ENCODE measurements at places on chromosomes 11 and 22.

- no peak for DNase-seq
These were observed 764.8 kb upstream of the LUZP2 start for GRCh38 chr11:23732026-23732425.

DNA sequence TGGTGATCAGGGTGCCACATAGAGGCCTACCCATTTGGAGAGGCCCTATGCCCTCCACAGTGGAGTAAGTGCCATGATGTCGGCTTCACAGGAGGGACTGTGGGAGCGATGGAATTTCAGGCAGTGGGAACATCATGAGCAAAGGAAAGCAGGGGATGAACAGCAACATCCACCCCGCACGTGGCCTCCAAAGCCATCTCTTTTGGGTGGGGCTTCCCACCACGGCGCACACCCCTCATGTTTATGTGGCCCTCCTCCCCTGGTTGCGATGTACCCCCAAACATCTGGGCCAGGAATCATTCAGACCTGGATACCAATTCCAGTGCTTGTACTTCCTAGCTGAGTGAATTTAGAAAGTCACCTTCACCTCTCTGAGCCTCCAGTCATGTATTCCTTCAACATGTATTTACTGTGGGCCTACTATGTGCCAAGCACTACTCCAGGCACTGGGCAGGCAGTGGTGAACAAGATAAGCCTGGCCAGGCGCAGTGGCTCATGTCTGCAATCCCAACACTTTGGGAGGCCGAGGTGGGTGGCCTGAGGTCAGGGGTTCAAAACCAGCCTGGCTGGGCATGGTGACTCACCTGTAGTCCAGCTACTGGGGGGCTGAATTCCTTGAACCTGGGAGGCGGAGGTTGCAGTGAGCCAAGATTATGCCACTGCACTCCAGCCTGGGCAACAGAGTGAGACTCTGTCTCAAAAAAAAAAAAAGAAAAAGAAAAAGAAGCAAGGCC, 1.8 kb upstream of the MAFF start:
- no peak for DNase-seq

DNA sequence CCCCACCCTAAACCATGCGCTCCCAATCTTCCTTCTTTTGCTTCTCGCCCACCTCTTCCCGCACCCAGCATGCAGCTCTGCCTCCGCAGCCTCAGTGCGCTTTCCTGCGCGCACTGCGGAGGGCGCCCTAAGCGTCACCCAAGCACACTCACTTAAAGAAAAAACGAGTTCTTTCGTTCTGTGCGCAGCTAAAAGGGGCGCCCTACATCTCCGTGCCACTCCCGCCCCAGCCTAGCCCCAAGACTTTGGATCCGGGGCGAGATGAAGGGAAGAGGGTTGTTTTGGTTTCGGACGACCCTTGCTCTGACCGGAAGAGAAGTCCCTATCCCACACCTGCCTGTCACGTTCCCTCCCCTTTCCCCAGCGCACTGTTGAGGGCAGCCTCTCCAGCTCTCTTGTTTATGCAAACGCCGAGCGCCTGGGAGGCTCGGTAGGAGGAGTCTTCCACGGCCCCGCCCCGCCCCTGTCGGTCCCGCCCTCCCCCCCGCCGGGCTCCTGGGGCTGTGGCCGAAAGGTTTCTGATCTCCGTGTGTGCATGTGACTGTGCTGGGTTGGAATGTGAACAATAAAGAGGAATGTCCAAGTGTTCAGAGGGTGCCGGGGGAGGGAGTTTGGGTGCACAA, 5.3 kb downstream of the VSIG2 start:
- DNase-seq = peak; percentile 71

DNA sequence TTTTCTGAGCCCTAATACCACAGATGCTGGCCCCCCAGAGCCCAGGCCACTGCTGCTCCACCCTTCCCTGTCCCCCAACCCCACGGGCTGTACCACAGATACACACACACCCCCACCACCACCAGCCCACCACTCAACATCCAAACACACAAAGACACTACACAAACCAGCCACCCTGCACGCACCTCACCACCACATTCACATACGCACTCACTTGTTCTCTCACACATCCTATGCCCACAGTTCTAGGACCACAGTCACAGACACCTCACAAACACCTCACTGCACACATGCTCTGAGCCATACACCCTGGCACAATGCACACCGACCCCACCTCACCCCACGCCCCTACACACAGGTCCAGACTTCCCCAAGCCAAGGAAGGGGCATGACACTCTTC, 22.5 kb upstream of the OAF start:
- DNase-seq = no peak

DNA sequence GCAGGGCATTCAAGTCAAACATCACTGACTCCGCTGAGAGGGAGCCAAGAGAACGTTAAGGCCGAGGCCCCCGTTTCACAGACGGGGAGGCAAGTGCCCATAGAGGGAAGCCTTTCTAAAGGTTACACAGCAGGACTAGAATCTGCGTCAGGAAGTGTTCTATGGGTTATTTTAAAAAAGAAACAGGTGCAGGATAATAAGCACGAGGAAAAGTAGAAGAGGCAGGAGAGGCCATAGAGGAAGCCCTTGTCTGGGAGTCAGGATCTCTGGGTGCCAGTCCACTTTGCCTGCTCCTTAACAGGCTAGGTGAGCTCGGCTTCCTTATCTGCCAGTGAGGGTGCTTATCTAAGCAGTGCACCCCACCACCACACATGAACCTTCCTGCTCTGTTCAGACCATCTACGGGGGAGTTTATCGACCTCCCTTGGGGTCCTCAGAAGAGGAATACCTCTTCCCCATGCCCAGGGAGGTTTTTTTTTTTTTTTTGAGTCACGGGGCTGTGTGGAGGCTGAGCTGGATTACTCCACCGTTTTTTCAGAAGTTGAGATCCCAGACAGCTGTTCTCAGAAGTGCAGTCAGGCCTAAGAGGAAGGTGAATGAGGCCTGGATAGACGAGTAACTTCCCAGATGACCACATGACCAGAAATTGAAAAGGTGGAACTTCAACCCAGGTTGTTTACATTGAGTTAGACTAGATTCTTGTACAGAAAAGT, 1.2 kb upstream of the FCHSD2 start:
- no peak for DNase-seq

- DNase-seq = no peak
These were observed 30.7 kb downstream of the PRR5L start for GRCh38 chr11:36326524-36327419.

DNA sequence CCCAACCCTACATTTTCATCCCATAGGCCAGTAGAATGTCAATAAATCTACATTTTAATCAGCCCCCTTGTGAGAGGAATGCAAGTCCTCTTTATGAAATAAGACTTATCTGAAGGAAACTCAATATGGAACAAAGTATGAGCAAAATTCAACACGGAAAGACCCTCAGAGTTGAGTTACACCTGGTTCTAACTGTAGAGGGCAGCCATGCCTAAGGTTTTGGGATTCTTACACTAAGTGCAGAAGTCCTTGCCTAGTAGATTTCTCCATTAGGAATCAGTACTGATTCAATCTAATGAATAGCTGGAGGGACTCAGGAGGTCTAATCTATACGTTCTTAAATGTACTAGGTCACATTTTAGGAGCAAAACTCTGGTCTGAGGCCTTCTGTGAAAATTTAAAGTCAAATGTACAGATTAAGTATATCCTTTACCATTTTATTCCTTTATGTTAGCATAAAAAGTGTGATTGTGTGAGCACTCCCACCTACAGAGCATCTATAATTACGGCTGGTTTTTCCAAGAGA, 904.5 kb downstream of the DLG2 start:
- DNase-seq = no peak

DNA sequence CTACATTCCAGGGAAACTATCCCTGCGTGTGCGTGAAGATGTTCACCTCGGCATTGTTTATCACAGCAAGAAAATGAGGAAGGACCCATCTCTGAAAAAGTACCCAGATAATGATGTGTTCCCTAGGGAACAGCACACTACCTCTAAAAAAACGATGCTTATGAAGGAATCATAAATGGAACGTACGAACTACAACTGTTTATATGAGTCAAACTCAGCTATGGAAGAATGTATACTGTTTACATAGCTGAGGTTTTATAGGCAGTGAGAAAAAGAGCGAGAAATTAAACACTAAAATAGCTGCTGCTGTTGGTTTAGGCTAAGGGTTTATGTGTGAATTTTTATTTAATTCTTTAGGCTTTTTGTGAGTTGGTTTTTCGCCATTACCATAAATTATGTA, 48.9 kb downstream of the APOL1 start:
- no peak for DNase-seq

- DNase-seq = no peak
These were observed 68.3 kb downstream of the HIPK3 start for GRCh38 chr11:33325451-33325850.

DNA sequence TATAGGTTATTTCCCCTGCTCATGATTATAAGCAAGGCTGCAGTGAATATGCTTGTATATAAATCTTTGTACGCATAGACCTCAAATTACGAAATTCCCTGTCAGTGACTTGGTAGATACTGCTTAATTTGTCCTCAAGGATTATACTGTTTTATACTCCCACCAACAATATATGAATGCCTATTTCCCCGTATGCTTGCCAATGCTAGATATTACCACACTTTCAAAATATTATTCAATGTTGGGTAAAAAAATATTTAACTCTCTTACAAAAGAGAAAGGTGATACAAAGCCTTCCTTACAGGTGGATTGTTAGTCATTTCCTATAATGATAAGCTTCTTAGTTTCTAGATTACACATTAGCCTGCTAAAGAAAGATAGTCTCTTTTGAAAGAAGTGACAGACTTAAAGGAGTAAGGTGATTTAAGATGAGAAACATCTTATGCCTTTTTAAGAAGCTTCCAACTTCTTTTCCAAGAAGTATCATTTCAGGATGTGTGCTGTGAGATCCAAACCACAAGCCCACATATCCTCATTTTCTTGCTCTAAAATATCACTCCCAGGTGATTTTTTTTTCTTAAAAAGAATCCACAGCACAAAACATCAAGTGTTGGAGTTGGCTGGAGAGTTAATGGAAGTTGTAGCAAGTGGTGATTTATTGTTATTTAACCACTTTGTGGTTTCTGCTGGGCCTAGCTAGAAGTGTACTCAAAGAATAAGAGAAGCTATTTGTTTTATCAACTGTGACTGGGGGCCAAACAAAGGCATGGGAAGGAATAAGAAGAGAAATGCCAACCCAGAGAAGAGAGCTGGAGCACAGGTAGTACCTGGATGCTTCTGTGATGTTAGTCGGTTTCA, 59.2 kb downstream of the BARX2 start:
- no peak for DNase-seq

Data from CD8-positive, alpha-beta memory T cell (primary cell).